ENCODE measurements at places on chromosomes 6 and 20.

DNA sequence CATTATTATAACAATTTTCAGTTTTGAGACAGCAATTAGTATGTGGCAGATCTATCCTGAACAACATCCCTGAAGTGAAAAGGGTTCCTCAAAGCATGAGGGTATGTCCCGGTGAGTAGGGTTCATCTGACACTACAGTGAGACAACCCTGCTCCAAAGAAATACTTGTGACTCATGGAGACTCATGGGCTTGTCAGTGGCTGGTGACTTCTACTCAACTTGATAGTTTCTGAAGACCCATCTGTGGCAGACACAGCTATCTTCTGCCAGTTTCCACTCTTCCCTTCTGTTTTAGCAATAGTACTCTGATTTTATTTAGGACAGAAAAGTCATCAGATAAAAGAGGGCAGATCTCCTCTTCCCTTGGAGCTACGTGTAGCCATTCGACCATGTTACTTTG lies 41.4 kb downstream of the MAP3K7 start:
- DNase-seq: no peak

- DNase-seq: no peak
Measured at GRCh38 chr6:167676000-167676665, 150.6 kb upstream of the AFDN start.

DNA sequence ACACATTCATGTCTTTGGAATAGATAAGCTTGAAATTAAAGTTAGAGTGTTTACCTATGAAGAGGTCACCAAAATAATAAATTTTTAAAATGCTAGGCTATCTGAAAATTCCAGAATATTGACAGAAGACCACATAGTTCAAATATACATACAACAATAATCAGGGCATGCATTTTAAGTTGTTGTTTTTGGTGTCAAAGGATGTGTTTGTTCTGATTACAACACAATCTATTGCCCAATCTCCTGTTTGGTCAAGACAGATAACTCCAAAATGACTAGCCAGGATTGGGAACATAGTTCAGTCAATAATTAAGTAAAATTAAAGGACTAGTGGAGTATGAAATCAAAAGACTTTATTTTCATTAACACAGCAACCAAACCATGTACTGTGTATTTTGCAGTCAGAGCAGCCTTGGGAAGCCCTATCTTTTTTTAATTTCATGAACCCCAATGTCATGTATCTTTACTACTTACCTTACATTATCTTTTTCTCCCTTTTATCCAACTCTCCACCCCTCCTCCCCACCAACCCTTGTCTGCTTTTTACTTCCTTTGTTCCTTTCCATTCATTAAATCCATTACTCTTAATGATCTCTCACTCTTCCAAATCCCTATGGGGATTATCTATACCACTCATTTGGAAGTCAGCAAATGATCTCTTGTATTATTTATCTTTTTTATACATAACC lies 111.2 kb downstream of the CDK19 start:
- no peak for DNase-seq

DNA sequence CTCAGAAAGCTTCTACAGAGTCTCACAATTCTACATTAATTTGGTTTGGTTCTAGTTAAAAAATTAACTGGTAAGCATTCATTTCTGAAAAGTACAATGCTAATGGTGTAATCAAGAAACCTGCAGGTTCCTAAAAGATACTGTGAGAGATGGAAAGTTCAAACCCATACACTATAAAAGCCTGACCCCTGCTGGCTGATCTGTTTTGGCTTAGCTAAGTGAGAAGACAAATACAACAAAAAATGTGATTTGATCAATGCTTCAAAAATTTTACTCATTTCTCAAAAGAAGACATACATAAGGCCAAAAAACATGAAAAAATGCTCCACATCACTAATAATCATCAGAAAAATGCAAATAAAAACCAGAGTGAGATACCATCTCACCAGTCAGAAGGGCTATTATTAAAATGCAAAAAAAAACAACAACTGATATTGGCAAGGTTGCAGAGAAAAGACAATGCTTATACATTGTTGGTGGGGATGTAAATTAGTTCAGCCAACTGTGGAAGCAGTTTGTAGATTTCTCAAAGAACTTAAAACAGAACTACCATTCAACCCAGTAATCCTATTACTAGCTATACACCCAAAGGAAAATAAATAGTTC lies 102.8 kb downstream of the MOXD1 start:
- DNase-seq: peak; percentile 29

GRCh38 chr6:108068618-108069017 lies 5.9 kb downstream of the OSTM1 start:
- DNase-seq: peak; percentile 12

DNA sequence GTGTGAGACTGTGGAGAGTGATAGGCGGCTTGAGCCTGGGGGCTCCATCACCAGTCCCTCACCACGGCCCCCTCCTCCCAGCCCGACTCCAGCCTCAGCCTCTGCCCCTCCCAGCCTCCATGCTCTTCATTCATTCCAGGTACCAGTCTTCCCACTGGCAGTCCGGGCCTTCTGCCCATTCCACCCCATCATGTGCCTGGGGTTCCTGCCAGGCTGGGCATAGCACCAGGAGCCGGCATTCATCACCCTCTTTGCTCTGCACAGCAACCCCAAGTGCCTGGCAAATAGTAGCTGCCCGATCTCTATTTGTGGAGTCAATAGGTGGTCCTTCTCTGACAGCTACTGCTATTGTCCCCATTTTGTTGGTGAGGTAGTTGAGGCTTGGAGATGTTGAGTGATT lies 39.6 kb upstream of the GTSF1L start:
- no peak for DNase-seq

GRCh38 chr6:215335-216034 lies 76.8 kb upstream of the DUSP22 start:
- peak; percentile 75 for DNase-seq

DNA sequence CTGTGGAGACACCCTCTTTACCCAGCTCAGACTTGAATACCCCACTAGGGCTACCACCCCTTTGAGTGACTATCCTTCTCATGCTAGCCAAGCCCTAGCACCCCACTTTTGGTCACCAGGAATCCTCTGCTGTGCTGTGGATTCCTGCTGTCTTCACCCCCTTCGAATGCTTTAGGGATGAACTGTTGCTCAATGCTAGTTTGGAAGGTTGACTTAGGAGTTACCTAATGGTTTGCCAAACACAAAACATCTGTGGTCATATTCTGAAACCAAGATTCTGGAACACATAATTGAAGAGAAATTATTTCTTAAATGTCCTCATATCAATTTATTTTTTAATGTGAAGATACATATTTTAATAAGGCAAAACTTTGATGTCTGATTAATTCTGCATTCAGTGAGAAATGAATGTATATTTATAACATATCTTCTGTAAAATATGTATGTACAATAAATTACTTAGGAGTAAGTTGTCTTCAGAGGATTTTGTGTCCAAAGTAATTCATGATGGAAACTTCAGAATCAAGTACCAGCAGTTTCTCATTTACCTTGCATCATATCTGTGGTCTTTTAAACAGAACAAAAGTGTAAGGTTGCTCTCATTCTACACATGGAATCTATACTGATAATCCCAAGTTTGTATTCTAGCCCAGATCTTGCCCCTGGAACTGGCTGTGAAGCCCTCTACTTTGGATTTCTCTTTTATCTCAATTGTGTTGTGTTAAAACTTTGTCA lies 46.9 kb downstream of the TMEM200A start:
- DNase-seq: no peak

DNA sequence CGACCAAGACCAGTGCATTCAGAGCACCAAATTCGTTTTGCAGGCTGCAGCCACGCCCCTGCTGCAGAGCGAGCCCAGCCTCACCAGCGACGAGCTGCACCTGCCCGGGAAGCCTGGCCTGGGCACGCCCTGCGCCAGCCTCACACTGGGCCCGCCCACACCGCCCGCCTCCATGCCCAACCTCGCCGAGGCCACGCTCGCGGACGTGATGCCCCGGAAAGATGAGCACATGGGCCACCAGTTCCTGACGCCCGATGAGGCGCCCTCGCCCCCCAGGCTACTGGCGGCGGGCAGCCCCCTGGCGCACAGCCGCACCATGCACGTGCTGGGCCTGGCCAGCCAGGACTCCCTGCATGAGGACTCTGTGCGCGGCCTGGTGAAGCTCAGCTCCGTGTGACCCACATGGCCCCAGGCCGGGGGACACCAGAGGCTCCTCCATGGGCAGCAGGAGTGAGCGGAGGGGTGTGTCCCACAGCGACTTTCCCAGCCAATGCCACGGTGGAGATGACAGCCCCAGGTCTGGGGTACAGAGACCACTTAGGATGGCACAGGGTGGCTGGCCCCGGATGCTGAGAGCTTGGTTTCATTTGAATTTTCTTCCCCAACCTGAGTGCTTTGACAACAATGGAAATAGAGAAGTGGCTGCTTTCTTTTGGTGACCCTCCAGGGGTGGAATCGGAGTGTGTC lies 150.2 kb upstream of the SNX9 start:
- DNase-seq: no peak

- no peak for DNase-seq
Measured at GRCh38 chr6:133767357-133767970, 121.4 kb upstream of the TCF21 start.

GRCh38 chr20:14979453-14979986 lies 642.1 kb upstream of the FLRT3 start:
- no peak for DNase-seq

- no peak for DNase-seq
Measured at GRCh38 chr20:52459150-52459549, 267.6 kb upstream of the ZFP64 start.

GRCh38 chr6:108955329-108955949 lies 107.2 kb downstream of the ARMC2 start:
- DNase-seq: no peak

DNA sequence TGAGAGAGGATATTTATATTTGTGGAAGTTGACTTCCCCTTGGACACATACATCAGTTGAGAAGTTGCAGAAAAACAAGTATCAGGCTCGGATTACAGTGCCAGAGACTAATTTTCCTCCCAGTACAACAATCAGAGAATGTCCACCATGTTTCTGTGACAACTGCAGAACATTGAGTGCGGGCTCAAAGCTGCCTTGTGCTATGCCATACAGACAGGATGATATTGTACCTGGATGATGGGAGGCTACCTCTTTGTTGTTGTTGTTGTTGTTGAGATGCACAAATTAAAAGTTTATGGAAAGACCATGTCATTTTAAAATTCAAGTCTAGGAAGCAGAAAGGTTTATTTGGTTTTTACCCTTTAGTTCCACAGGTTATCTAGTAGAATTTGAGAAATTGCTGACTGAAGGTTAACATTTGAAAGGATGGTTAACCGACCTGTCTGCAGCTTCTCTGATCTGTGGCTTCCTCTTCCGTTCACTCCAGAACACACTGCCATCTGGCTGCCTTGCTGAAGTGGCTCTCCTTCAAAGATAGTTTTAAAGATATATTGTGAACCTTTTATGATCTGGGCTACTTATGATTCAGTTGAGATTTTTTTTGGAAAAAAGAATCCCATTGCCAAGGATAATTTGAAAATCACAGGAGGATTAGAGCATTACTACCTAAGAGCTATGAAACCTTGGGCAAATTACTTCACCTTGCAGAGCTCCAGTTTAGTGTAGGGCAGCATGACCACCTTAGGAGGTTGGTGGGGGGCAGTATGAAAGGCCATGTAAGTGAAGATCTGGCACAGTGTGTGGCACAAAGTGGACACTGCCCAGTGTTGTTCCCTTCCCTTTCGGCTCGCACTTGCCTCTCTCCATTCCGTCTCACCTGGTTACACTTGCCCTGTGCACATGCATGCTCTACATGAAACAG lies 15.9 kb downstream of the TMEM200A start:
- DNase-seq: peak; percentile 52

DNA sequence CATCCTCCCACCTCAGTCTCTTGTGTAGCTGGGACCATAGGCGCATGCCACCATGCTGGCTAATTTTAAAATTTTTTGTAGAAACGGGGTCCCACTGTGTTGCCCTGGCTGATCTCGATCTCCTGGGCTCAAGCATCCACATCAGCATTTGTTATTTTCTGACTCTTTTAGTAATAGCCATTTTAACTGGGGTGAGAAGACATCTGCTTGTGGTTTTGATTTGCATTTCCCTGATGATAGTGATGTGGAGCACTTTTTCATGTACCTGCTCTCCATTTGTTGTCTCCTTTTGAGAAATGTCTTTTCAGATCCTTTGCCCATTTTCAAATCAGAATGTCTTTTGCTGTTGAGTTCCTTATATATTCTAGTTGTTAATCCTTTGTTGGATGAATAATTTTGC lies 22.2 kb upstream of the TULP4 start:
- no peak for DNase-seq

- no peak for DNase-seq
Measured at GRCh38 chr6:119894811-119895210, 545.2 kb upstream of the MAN1A1 start.

DNA sequence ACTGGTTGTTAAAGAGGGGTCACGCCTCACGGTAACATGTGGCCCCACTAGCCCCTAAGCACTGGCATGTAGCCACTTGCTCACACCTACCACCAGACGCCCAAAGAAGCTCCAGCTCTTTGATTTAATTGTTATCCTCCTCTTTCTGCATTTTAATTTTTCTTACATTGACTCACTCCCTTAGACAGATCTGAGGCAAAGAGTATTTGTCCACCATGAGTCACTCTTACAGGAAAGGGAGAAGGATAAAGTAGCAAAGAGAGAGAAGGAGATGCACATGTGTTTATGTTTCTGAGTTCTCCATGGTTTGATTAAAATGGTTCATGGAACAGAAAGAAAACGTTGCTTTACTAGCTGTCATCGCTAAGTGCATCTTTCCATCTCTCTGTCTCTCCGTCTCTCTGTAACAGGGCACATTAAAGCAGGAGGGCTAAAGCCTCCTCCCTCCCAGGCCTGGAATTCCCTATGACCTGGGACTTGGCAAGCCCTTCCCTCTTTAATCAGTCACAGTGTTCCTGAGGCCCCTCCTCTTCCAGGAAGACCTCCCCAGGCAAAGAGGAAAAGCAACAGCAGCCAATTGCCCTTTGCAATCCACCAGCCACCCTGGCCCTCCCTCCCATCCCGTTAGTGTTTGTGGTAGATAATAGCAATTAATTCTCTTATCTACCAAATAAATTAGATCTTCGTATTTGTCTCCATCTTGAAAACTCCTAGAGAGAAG lies 112.8 kb upstream of the TSHZ2 start:
- DNase-seq: no peak

GRCh38 chr6:75285283-75285639 lies 669 bp upstream of the TMEM30A start:
- DNase-seq: no peak

GRCh38 chr6:122663981-122664380 lies 53.8 kb downstream of the PKIB start:
- no peak for DNase-seq

GRCh38 chr6:38567436-38567835 lies 72.3 kb downstream of the BTBD9 start:
- no peak for DNase-seq

All from CD4-positive, alpha-beta T cell treated with Interleukin-17A for 4 hours (primary cell).